GDM1 (cell line): ENCODE measurements at places on chromosomes 5 and 9.
A peak's percentile ranks its signal among the peaks of the same experiment; 100 is the strongest.

- no peak for DNase-seq
Observed at GRCh38 chr5:137466889-137467288, 32.2 kb downstream of the SPOCK1 start.

DNA sequence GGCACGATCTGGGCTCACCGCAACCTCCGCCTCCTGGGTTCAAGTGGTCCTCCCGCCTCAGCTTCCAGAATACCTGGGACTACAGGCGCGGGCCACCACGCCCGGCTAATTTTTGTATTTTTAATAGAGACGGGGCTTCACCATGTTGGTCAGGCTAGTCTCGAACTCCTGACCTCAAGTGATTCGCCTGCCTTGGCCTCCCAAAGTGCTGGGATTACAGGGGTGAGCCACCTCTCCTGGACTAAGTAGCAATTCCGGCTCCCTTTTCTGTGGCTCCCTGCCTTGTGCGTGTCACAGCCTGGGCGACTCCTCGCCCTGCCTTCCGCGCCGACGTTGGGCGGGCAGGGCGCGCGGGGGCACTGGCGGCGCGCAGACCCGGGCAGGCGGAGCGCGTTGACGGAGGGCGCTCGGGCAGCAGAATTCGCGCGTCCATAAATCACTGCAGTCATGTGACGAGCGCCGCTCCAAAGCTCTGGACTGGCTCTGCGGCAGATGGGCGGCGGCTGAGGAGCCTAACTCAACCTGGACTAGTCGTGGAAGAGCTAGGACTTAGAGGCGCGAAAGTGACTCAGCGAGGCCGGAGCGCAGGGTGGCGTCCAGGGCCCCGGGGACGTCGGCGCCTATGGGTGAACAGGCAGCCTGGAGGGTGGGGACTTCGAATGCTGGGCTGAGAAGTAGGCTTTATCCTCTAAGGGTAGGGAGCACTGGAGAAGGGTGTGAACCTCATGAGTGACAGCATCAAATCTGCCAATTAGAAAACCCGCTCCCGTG lies 1.4 kb upstream of the CIZ1 start:
- no peak for DNase-seq

- no peak for DNase-seq
Observed at GRCh38 chr9:5596173-5596572, 32.7 kb upstream of the RIC1 start.

DNA sequence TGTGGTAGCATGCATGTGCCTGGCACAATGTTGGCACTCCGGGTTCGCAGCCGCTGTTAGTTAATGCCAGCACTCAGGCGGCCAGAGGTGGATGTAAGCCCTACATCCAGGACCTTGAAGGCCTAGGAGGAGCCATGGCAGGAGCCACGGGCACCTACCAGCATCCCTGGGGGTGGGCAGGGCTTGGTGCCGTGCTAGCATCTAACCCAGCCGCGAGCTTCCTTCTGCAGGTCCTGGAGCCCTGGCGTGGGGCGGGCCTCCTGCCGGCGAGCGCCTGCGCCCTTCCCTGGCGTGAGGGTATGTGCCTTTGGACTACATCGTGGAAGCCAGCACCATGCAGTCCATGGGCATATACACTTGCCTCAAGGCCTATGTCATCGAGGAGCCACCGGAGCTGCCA lies 53.8 kb downstream of the COL27A1 start:
- DNase-seq: no peak

DNA sequence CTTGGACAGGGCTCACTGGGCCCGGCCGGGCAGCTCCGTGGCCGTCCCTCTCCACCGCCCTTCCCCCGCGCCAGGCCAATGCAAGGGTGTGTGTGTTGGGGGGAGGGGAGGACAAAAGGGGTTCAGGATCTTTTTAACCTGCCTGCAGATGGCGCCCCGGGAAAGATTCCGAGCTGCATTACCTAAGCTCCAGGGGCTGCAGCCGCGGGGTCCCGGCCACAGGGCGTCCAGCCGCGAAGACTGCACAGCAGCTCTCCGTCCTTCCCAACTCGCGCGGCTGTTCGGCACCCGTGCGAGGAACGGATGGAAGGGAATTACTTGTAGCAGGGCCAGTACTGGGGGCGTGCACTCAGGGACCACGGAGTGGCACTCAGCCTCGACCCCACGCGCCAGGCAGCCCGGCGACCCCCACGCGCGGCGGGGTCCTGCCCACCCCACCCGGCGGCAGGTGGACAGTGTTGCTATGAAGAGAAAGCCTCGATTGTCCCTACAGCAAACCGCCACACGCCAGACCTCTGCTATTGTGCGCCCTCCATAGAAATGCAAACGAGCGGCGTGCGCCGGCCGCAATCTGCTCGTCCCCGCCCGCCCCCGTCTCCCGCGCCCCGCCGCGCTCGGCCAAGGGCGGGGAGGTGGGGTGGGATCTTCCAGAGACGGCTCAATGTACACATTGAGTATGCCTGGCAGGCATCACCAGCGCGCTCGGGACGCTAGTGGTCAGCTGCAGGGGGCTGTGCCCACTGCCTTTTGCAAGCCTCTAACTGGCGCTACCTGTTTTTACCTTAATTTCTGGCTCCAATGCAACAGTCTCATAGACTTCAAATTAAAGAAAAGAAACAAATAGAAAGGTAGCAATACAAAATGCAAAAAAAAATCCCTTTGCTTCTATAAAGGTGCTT lies 796 bp upstream of the GADD45G start:
- no peak for DNase-seq

DNA sequence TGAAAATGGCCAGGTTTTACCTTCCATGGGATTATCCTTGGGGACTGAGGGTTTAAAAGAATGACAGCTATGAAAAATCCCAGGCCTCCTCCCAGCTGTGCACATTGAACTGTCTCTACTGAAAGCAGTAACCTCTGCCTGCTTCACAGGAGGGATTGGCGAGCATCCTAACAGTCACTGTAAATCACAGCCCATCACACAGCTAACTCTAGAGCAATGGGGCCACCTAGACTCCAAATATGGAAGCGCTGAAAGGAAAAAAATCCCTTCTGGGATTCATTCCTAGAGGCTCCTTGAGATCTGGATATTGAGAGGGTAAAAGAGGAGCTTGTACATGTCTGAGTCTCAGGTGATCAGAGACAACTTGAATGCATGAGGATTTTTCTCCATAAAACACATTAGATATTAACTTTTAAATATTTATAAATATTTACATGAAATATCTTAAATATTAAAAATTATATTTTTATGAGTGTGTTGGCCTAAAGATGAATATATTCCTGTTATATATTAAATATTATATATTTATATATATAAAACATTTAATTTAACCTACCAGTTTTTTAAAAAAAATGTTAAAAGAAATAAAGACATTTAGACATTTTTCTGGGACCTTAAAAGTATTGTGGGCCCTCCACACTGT lies 133.8 kb upstream of the SLC24A2 start:
- DNase-seq: no peak

DNA sequence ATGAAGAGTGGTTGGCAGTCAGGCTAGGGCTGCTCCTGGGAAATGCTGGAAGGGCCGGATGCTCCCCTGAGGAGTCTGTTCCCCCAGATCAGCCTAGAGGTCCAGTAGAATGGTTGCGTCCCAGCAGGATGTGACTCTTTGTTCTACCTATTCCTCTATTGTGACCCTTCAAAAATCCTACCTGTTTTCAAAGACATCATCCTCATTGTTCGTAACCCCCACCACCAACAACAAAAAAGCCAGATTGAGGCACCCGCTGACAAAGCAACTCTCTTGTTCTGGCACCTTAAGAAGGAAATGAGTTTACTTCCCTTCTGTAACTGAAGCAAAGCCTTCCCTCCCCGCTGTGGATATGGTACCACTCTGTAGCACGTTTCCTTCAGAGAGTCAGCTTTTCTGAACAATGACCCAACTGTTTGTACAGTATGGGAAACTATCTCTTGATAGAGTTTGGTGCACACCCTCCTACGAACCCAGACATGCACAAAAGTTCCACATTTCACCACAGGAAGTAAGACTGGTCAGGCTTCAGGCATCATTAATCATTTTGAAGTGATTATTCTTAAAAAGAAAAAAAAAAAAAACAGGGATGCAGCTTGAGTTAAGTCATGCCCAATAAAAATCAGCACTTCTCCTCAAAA lies 207.2 kb downstream of the ENC1 start:
- peak; percentile 62 for DNase-seq

GRCh38 chr5:156037151-156037909 lies 289.6 kb upstream of the SGCD start:
- DNase-seq: no peak

- no peak for DNase-seq
Observed at GRCh38 chr5:109191153-109191558, 218.6 kb downstream of the PJA2 start.

- DNase-seq: no peak
Observed at GRCh38 chr5:139812836-139813805, 17.5 kb downstream of the PSD2 start.

DNA sequence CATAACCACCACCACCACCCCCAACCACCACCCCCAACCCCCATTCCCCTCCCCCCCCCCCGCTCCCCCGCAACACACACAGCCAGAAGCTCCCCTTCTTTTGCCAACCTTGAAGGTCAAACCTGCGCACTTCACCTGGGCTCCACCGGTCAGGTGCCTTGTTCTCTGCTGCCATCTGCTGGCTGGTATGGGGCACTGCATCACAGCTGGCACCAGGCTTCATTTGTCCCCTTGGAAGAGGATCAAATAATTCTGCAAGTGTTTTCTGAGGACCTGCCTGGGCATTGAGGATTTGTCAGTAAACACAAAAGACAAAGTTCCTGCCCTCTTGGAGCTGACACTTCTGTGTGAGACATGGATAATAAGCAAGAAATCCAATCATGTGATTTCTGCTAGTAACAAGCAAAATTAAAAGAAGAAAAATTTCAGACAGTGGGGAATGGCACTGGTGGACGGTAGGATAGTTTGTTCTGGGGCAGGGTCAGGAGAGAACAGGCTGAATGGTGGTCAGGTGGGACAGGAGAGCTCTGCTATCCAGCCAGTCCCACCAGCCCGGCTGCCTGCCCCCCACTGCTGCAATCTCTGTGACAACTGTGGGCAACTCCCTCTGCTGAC lies 55.6 kb upstream of the LMX1B start:
- no peak for DNase-seq

GRCh38 chr5:173018358-173018757 lies 34.8 kb downstream of the ATP6V0E1 start:
- no peak for DNase-seq

DNA sequence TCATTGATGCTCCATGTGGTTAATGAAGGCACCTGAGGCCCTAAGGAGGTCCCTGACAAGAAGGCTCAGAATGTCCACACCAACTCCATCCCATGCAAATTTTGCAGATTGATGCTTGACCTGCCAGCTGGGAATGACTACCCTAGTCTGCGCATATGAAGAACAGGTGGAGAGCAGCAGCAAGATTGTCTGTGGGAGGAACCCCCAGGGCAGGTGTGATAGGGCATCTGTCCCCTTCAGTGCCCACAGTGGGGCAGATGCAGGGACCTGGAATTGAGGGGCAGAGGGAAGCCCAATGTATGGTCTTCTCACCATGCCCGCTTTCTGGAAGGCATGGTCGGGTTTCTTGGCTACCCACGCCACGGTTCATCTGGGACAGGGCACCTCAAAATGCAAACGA lies 79.6 kb downstream of the MACROH2A1 start:
- no peak for DNase-seq

DNA sequence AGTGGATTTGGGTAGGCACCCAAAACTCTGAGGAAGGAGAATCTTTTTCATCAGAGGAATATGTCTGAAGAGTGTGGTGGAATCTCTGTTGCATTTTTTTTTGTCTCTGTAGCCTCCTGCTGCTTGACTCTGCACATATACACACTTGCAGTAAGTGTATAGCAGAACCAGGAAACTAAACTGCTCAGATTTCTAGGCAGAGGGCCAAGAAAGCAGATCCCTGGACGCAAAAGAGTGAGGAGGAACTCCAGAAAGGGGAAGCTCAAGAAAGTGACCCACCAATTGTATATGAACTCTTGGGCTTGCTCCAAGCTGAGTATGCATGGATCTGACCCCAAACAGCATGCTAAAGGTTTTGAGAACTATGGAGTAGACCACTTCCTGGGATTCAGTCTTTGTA lies 181.8 kb downstream of the GADD45G start:
- DNase-seq: no peak

- no peak for DNase-seq
Observed at GRCh38 chr5:173901705-173902104, 13.6 kb downstream of the CPEB4 start.

GRCh38 chr9:89915187-89915586 lies 310.4 kb downstream of the GADD45G start:
- DNase-seq: no peak

DNA sequence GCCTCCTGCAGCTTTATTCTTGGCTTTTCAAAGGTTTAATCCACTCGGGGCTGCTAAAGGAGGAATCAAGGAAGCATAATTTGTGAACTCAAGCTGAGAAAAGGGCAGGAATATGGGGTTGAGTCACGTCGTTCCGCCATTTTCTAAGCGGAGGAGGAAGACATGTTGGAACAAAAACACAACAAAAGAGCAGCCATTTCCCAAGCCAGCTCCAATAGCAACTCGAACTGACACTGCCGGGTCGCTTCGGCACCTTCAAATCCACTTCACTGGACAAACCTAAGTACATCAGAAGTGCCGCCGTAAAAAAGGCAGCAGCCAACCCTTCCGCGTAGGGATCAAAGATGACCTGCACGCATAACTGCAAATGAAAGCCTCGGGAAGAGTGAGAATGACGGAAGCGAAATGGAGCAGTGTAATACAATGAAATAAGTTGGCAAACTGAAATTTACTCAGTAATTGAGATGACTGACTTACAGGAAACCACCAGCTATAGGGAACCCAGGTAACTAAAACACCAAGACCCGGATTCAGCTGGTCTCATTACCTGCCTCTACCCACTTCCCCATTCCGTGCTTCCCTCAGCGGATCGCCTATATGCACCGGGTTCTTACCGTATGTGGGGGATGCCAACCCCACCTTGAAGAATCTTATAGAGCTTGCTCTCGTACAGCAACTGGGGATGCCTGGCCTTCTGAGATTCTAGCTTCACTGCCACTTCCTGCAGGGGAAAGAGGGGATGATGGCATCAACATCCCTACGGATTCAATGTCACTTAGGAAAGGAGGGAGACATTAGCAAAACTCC lies 1.6 kb downstream of the CSNK1A1 start:
- DNase-seq: peak; percentile 20

DNA sequence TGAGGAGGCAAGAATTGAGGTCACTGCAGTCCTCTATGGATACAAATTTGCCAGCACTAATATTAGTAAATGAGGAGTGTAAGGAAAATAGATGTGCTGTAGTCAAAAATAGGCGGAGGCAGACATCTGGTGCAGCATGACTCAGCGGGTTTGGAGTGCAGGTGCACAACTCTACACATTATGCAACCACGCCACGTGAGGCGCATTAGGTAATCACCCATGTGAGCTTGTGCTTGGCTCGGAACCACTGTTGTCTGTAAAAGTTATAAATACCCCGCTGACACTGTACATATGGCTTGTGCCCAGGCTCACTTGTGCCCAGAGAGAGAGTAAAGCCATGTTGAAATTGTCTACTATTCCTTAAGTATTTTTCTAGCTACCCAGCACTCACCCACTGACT lies 623.5 kb upstream of the NUDT12 start:
- no peak for DNase-seq

DNA sequence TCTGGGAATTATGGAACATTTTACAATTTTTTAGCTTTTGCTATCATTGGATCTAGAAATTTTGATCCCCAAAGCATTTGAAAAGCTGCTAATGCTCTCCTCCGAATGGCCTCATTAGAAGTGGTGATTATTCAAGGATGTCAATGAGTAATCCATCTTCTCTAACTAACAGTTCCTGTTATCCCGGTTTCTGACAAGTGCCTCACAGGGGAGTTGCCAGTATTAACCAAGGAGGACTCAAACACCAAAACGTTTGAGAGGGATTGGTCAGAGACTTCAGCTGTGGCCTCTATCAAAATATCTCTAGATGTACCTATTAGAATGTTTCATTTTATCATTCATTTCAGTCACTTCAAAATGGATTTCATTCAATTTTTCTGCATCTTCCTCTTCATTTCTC lies 208.3 kb upstream of the ITGA1 start:
- no peak for DNase-seq

GRCh38 chr5:57576317-57576716 lies 93.7 kb upstream of the ACTBL2 start:
- DNase-seq: no peak
